Heart right ventricle (tissue), 16 donors: ENCODE measurements at places on chromosomes 2 and 18. TPM values are rescaled to one million over a fixed set of nuclear protein-coding genes. Genes with fewer than 3 reads are reported as not detected.

NEURL3 gene
- total RNA-seq = not detected

ZAP70 gene
- 0.52 TPM for total RNA-seq

ABCB11 gene
- total RNA-seq = 0.06 TPM

KRCC1 gene
- total RNA-seq = 21.8 TPM

MZT2A gene
- 279 TPM for total RNA-seq

LYPD6B gene
- total RNA-seq = not detected

METTL4 gene
- 9.9 TPM for total RNA-seq
